ENCODE measurements at places on chromosomes 11 and 22.
A peak's percentile ranks its signal among the peaks of the same experiment; 100 is the strongest.

- no peak for DNase-seq
Measured at GRCh38 chr22:30159561-30160353, 79.5 kb downstream of the HORMAD2 start.

DNA sequence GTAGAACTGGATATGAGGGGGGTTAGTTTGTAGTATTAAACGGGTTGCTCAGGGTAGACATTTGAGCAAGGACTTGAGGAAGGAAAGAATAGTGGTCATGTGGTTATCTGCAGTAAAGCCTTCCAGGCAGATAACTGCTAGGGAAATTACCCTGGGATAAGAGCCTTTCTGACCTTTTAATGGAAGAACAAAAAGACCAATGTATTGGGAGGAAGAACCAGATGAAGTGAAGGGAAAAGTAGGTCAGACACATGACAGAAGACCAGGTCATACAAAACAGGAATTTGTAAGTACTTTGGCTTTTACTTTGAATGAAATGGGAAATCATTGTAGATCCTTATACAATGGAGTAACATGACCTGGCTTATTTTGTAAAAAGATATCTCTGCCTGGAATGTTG is 241.9 kb upstream of the CTSC start:
- DNase-seq = no peak

DNA sequence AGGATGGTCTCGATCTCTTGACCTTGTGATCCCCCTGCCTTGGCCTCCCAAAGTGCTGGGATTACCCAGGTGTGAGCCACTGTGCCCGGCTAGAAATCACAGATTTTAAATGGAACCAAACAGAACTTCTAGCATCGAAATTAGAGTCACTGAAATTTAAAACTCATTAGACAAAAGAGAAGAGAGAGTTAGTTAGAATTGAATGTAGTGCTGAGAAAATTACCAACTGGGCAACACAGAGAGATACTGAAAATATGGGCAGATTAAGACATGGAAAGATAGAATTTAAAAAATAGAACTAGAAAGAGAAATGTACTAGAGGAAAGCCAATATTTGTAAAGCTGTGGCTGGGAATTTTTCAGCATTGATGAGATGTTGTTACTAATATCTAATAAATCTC is 217.9 kb downstream of the TBC1D22A start:
- no peak for DNase-seq

DNA sequence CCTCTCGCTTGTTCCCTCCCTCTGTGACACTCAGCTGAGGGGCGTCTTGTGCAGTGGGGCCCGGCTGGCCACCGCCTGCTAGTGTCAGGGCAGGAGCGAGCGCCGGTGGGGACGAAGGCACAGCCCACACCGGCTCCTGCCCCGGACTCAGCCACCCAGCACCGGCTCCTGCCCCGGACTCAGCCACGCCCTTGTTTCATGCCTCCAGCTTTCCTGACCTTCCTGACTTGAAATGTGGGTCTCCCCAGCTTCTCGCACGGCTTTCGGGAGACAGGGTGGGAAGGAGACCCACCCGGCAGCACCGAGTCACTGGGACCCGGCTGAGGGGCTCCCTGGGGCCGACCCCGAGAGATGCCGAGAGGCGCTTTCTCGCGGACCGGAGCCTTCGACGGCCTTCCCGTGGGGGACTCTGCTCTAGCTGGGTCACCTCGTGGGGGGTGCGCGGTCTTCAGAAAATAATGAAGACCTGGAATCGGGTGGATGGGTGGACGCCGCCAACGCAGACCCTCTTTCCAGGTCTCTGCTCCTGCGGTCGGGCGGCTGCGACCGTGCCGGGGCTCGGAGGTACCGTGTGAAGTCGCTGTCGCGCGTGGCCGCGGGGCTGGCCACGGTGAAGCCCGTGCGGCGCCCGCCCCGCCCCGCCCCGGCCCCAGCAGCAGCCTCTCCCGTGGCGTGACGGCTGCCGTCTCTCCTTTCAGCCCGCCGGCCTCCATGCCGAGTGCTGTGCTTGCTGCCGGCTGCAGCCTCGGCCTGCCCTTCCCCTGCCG is 10.2 kb downstream of the GLB1L2 start:
- no peak for DNase-seq

DNA sequence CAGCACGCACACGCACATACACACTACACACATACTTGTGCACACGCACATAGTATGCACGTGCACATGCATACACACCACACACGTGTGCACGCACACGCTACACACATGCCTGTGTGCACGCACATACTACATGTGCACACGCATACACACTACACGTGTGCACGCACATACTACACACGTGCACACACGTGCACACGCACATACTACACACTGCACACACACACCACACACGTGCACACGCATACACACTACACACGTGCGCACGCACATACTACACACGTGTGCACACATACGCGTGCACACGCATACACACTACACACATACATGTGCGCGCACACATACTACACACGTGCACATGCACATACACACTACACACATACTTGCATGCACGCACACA is 19.7 kb upstream of the ARHGAP8 start:
- DNase-seq = no peak

DNA sequence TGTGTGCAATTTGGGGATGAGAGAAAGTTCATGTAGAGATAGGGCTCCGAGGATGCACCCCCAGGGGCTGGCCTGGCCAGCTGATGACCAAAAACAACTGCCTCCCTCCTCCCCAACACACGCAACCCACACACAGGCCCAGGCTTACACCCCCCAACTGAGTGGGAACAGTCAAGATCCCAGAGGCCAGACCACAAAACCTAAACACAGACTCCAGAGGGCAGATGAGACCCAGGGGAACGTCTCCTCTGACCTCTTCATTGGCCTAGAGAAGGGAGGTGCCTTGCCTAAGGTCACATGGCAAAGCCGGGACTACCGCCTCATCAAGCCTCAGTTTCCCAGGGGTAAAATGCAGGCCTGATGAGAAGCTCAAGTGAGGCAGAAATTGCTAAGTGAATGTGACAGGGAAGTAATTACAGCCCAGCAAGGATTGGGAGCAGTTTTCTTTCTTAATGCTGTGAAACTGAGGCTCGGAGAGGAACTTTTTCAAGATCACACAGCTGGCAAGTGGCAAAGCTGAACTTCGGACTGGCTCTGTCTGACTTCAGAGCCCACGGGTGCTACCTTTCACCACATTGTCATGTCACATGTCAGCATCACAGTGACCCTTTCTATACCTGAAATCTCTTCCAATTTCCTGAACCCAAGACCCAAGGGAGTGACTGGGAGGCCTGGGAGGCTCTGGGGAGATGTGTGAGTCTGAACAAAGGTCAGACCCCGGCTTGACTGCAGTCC is 69.9 kb upstream of the WNT11 start:
- no peak for DNase-seq

GRCh38 chr11:56799691-56800210 is 51.3 kb upstream of the OR9G4 start:
- DNase-seq = no peak

DNA sequence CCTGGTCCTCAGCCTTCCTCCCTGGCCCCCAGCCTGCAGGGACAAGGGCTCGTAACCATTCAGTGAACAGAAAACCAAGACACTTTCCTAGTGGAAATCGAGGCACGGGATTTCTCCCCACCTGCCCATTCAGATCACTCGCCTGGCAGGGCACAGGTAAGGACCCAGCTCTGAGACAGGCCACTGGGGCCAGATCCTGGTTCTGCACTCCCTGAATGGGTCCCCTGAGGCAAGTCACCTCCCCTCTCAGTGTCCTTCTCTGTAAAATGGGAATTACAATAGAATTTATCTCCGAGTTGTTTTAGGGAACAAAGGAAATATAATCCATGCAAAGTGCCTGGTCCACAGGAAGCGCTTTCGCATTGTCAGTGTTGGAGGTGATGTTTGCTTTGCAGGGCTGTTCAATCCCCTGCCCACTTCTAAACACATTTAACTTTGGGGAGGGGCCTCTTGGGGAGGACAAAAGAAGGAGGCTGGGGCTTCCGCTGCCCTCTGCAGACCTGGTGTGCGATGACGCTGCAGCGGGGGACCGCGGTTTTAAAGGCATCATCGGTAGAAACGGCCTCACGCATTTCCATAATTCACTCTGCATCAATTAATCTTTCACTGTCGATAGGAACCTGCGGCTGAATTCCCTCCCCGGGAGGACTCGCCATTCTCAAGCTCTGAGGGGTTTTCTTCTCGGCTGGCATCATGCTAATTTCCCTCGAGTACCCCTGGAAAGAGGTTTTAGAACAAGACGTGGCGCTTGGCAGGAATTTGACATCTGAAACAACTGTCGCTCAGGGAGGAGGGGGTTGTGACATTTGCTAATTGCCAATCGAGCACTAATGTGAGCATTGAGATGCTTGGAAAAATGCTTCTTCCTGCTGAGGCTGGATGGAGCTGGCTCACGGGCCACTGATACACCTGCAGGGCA is 70.4 kb upstream of the FGF3 start:
- DNase-seq = no peak

DNA sequence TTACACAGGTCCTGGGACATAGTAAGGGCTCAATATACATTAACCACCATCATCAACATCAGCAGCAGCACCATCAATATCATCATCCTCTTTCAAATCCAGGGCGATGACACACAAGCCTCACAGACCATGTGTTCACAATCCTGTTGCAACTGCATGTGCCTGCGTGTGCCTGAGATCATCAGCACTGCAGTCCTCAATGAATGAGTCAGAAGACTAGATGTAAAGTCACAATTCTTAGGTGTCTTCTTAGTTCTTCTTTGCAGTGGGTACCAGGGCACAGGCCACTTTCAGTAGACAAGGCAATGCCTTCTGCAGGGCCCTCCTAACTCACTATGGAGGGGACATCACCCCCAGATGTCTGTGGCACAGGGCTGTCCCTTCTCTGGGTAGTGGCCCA is 111.1 kb downstream of the MYO18B start:
- DNase-seq = no peak

GRCh38 chr11:65781152-65781961 is 581 bp upstream of the AP5B1 start:
- peak; percentile 72 for DNase-seq

GRCh38 chr11:23931443-23931842 is 565.4 kb upstream of the LUZP2 start:
- DNase-seq = no peak

- DNase-seq = peak; percentile 37
Measured at GRCh38 chr11:117882311-117882905, 6.0 kb upstream of the FXYD6 start.

DNA sequence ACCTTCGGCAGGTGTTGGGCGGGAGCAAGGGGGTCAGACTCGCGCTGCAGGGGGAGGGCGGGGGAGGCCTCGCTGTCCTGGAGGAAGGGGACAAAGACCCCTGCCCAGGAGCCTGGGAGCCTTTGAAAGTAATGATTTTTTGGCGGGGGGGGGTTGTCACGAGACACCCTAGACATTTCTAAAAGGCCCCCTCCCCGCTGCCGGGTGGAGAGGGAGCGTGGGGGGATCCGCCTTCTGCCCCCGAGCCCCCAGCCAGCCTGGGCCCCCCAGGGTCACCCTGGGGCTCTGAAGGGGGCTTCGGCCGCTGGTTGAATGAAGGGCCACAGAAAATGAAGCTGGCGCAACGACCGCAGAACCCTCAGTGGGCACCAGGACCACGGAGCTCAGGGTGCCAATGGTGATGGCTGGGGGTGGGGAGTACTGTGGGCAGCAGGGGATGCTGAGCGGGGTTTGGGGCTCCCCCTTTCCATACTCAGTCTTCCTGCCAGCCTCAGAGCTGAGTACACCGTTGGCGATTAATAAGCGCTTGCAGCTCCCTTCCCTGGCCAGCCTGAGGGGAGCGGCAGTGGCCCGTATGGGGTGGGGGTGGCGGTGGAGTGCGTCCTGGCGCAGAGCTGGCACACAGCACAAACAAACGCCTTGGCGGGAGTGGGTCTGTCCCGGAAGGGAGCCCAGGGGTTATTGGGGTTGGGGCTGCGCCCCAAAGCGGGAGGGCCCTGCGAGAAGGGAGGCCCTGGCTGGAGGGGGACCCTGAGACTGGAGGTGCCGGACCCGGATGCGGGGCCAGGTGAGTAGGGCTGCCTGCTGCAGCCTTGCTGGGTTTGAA is 1.2 kb upstream of the DUSP8 start:
- DNase-seq = peak; percentile 64

- no peak for DNase-seq
Measured at GRCh38 chr11:71249301-71249700, 3.1 kb downstream of the SHANK2 start.

GRCh38 chr11:92834296-92835020 is 135.0 kb upstream of the MTNR1B start:
- no peak for DNase-seq

- DNase-seq = no peak
Measured at GRCh38 chr11:67524480-67524808, 1.2 kb upstream of the CABP2 start.

- no peak for DNase-seq
Measured at GRCh38 chr22:36778020-36778419, 2.1 kb upstream of the IFT27 start.

- DNase-seq = no peak
Measured at GRCh38 chr11:68374531-68374930, 62.1 kb downstream of the LRP5 start.

DNA sequence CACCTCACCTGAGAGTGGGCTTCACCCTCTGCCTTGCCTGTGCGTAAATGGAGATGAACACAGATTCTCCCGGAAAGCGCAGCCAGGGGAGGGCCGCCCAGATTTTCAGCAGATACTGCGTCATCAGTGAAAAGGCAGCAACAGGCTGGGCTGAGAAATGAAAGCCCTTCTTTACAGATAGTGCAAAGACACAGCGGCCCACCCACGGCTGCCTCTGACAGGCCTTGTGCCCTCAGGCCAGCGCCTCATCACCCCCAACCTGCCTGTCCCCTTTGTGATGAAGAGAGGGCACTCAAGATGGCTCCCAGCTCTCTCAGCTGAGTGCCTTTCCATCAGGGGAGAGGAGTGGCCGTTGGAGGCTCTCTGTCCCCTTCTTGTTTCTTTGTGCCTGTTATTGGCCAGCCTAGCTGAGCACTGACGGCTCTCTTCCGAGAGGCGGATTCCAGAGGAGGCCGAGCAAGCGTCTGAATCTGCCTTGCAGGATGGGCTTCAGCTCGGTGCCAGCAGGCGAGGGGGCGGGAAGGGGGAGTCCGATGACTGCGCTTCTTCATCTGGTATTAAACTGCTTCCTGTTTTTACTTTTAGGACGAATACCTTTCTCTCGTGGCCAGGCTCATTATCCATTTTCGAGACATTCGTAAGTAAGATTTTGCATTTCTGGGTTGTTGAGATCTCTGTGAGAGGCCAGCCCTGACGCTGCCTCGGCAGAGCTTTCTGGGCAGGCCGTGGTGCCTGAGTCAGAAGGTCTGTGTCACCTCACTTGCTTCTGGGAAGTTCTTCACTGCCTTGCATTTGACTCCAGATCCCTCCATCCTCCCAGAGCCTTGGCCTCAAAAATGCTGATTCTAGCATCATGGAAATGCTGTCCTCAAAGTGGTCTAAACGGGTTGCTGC is 43.7 kb downstream of the MED15 start:
- DNase-seq = peak; percentile 70

DNA sequence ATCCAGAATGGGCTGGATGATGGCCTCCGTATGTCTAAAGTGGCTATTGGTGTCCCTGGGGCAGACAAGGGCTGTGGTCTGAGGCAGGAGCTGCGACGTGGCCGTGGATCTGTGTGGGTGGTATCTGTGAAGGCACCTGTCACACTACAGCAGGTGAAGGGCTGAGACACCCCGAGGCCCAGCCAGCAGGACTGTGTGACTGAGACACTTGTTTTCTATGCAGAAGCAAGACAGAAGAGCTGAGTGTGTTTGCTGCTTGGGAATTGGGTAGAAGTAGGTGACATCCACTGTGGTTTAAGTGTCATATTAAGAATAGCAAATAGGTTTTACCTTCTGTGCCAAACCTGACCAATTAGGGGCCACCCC is 35.0 kb downstream of the AMPD3 start:
- DNase-seq = peak; percentile 53
